Bronchus fibroblast of lung (primary cell): ENCODE measurements at places on chromosomes 3 and 15. TPM values are rescaled to one million over a fixed set of nuclear protein-coding genes. Genes with fewer than 3 reads are reported as not detected.

The CHAC1 gene
- total RNA-seq, result 73.6 and 79.5 TPM in 2 replicates

The MST1R gene
- total RNA-seq, result 0.45 and 0.50 TPM in 2 replicates

The SQOR gene
- 31.3 and 36.3 TPM in 2 replicates for total RNA-seq

The CLDN16 gene
- total RNA-seq, result not detected in 2 replicates

The DNAJB11 gene
- 44.4 and 53.1 TPM in 2 replicates for total RNA-seq

The NTRK3 gene
- not detected in 2 replicates for total RNA-seq

The CADPS gene
- 0.50 and 0.74 TPM in 2 replicates for total RNA-seq

The CHDH gene
- 0.15 and 0.34 TPM in 2 replicates for total RNA-seq
